ENCODE measurements at places on chromosomes 1 and 21. TPM values are rescaled to one million over a fixed set of nuclear protein-coding genes. Genes with fewer than 3 reads are reported as not detected.

The DMRTA2 gene
- polyA plus RNA-seq: not detected

The FCMR gene
- 1.3 TPM for polyA plus RNA-seq

GRCh38 chr1:151898519-151898991 lies 10.8 kb downstream of the THEM4 start:
- no peak for DNase-seq

- DNase-seq: no peak
Observed at GRCh38 chr1:47830641-47831333, 166.4 kb downstream of the TRABD2B start.

GRCh38 chr1:71676979-71677925 lies 596.4 kb upstream of the ZRANB2 start:
- DNase-seq: no peak
